Activated CD8-positive, alpha-beta T cell treated with anti-CD3 and anti-CD28 coated beads, Interleukin-2, amount 10 ng/mL, durations not matched to agents 7 days and 5 days (primary cell): ENCODE measurements at places on chromosomes 2 and 18. TPM values are rescaled to one million over a fixed set of nuclear protein-coding genes. Genes with fewer than 3 reads are reported as not detected.

The ZNF519 gene
- total RNA-seq, result 16.2 TPM

The FOXI3 gene
- not detected for total RNA-seq

The SERTAD2 gene
- 21.8 TPM for total RNA-seq

The NBAS gene
- total RNA-seq, result 28.2 TPM

DNA sequence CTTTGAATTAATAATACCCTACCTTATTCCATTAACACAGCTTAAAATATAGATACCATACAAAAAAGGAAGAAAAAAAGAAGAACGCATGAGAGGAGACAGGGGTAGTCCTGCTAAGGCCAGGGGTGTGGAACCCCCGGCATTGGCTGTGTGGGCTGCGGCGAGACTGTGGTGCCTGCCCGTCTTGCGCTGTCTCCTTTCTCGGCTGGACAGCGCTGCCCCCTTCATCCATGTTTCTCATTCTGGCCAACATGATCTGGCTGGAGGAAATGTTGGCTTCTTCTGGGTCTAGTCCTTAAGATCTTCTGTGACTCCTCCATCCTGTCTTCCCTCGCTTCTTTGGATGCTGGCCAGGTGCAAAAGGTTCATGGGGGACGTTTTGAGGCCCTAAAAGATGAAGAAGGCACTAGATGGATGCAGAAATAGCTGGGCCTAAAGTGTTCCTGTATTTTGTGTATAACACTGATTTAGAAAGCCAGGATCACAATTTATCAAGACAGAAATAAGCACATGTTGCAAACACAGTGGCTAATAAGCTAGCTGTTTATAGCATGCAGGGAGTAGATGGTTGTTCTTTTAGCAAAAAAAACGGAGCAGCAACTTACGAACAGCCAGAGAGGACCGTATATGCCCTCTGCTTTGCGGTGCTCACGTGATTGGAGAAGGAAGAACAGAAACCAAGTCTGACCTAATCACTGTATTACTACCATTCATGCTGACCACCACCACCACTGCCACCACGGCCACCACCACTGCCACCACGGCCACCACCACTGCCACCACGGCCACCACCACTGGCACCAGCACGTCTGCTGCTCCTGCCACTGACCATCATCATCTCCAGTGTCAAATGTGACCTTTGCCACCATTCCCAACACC is 71.7 kb upstream of the ASB18 start:
- no peak for DNase-seq

GRCh38 chr2:114219456-114219855 is 223.0 kb upstream of the DPP10 start:
- DNase-seq, result no peak

DNA sequence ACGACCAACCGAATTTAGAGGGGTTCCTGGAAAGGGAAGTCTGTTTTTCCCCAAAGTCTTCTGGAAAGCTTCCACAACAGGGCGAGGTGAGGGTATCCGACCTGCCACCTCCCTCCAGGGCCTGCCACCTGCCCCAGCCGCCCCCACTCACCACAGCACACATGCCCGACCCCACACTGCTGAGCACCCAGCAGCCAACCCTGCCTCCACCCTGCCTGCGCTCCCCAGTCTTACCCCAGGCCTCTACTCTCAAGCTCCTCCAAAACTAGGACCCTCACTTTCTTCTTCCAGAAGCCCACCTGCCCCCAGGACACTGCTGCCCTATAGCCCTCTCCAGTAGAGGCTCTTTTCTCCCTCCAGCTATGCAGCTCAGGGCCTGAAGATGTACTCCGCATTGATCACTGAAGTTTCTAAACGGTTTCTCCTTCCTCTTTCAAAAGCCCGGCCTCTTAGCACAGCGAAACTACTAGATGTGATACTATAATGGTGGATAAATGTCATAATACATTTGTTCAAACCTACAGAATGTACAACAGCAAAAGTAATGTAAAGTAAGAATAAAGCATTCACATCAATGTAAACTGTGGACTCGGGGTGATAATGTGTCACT is 128.8 kb upstream of the SLC1A4 start:
- DNase-seq, result no peak

GRCh38 chr2:118774458-118775133 is 72.9 kb downstream of the EN1 start:
- peak; percentile 25 for DNase-seq

- DNase-seq, result no peak
Measured at GRCh38 chr2:176710657-176711186, 441.5 kb downstream of the MTX2 start.

DNA sequence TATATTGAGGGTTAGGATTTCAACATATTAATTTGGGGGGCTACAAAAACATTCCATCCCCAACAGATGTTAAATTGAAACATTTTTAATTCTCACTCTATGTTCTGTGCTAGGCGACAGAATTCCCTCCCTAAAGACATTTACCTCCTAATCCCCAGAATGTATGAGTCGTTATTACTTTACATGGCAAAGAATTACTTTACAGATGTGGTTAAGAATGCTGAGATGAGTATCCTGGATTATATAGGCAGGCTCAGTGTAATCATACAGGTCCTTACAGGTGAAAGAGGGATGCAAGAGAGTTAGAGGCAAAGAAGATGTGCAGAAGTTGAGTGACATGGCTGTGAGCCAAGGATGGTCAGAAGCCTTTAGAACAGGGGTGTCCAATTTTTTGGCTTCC is 974.1 kb upstream of the ACVR2A start:
- DNase-seq, result no peak

DNA sequence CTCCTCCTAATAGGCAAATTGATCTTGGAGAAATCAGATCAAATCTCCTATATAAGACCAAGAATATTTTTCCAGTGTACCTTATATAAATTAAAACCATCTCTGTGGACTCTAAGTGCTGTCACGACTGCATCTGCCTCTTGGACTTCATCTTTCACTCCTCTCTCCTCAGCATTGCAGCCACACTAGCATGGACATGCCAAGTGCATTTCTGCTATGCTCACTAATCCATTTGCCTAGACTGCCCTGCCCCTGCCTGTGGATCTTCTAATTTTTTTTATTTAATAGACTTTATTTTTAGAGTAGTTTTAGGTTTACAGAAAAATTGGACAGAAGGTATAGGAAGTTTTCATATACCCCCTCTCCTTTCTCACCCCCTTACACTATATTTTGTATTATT is 146.7 kb upstream of the VWC2L start:
- no peak for DNase-seq

- no peak for DNase-seq
Measured at GRCh38 chr18:75551071-75551470, 123.6 kb upstream of the SMIM21 start.

GRCh38 chr2:61404438-61404837 is 66.4 kb downstream of the USP34 start:
- DNase-seq, result no peak

GRCh38 chr2:32418778-32419177 is 62.0 kb downstream of the BIRC6 start:
- DNase-seq, result no peak

DNA sequence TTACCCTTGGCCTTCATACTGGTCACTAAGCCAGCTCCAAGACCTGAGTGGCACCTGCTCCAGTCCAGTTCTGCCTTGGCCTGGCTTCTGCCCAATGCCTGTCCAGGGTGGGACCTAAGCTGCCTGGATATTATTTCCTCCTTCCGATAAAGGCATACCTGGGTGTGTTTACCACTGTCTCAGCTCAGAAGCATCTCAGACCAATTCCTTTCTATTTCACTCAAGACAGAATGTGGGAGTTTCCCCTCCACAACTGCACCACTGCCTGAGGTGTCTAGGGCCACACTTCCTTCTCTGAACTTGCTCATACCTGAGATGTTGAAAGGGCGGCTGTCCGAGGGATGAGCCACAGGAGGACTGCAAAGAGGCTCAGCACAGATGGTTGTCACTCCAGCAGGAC is 18.4 kb upstream of the CAB39 start:
- DNase-seq, result no peak

GRCh38 chr2:205827809-205828365 is 145.6 kb downstream of the NRP2 start:
- no peak for DNase-seq

GRCh38 chr2:194867328-194867727 is 789.7 kb upstream of the SLC39A10 start:
- no peak for DNase-seq

GRCh38 chr2:72931280-72931910 is 14.1 kb downstream of the EMX1 start:
- DNase-seq, result no peak

GRCh38 chr2:127675331-127676261 is at the start of gene LIMS2:
LIMS2 (minus strand) TSS chr2:127675530; CDS start chr2:127675024, 506 bp downstream.
- DNase-seq, result no peak

DNA sequence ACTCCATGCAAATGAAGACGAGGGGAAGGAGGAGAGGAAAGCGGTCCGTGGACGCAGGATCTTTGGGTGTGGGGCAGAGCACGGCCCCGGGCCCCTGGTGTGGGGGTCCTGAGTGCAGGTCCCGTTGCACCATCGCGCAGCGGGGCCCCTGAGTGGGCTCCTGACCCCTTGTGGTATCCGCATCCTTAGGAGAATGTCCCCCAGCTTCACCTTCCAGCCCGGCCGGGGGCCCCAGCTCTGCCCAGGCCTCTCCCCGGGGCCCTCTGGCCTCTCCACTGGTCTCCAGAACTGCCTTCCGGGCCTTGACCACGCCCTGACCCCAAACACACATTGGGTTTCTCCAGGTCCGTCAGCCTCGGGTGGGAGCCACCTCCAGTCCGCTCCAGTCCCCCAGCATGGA is 431.8 kb upstream of the SALL3 start:
- no peak for DNase-seq
